ENCODE measurements at places on chromosomes 12 and 14.

GRCh38 chr12:95181103-95181502, 36.2 kb downstream of the FGD6 start:
- DNase-seq, result no peak

- no peak for DNase-seq
Measured at GRCh38 chr12:2963154-2963759, 4.1 kb downstream of the TEAD4 start.

DNA sequence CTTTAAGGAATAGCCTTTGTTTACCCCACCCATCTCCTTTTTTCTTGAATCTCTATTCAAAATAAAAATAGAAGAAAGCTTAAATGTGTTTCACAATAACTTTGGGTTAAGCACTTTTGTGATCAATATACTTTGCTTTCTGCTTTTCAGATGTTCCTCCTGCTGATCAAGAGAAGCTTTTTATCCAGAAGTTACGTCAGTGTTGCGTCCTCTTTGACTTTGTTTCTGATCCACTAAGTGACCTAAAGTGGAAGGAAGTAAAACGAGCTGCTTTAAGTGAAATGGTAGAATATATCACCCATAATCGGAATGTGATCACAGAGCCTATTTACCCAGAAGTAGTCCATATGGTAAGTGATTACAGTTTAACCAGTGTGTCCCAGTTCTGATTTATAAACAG, 95.0 kb downstream of the PPP2R5C start:
- DNase-seq, result no peak

GRCh38 chr14:28719130-28719529, 47.5 kb upstream of the FOXG1 start:
- no peak for DNase-seq

DNA sequence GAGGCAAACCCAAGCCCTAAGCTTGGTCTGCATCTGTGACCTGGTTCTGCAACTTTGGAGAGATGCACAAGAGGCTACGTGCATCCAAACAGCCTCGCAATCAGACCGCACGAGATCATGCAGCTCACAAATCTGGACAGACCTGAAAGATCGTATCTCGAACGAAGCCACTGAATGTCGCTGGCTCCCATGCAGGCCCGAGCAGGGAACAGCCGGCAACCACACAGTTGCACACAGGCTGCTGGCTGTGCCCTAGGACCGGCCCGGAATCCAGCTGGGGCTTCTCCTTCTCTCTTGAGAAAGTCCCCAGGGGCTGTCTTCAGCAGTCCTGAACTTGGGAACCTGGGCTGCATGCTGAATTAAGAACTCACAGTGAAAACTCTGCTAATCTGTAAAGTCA, 27.9 kb downstream of the WNT5B start:
- no peak for DNase-seq
